ENCODE measurements at places on chromosomes 5 and 9.

- DNase-seq, result no peak
Measured at GRCh38 chr9:117014061-117014460, 327.0 kb downstream of the TRIM32 start.

DNA sequence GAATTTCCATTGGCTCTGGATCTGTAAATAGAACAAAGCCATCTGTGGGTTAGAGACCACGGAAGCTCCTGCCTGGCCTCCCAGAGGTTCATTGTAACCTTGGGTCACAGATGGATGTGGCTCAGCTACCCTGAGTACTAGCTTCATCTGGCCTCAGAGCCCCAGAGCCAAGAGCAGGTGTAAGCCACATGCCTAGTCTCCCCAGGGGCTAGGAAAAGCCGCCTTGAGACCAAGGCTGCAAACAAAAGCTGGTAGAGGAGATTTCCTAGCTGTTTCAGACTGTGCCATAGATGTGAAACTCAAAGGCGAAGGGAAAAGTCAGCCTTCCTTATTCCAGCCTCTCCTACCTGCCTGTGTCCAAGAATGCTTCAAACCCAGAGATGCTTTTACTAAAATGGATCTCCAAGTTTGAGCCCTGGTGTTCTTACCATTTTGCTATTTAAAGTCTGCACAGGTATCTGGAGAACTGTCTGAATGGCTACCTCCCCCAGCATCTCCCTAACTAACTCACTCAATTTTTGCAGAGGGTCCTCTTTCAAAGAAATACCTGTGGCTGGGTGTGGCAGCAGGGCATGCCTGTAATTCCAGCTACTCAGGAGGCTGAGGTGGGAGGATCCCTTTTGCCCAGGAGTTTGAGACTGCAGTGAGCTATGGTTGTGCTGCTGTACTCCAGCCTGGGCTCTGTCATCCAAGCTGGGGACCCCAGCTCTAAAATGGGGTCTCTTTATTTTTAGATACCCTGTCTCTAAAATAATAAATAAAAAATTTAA is 42.3 kb upstream of the MAP1B start:
- peak; percentile 90 for DNase-seq

- DNase-seq, result no peak
Measured at GRCh38 chr9:93173365-93174051, 10.4 kb upstream of the WNK2 start.

- no peak for DNase-seq
Measured at GRCh38 chr9:89036383-89036782, 45.1 kb downstream of the S1PR3 start.

DNA sequence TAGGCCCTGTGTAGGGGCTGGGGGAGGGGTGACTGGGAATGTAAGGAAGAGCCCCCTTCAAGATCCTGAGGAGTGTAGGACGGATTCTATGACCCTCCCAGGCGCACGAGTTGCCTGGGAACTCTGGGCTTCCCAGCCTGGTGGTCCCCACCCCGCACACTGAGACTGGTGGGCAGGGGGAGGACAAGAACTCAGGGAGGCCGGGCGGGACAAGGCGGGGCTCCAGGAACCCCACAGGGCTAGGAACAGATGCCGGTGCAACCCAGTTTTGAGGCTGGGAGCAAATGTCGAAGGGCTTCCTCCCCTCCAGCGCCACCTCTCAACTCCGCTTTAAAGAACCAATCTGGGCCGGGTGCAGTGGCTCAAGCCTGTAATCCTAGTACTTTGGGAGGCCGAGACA is 1.3 kb upstream of the VDAC1 start:
- DNase-seq, result no peak

DNA sequence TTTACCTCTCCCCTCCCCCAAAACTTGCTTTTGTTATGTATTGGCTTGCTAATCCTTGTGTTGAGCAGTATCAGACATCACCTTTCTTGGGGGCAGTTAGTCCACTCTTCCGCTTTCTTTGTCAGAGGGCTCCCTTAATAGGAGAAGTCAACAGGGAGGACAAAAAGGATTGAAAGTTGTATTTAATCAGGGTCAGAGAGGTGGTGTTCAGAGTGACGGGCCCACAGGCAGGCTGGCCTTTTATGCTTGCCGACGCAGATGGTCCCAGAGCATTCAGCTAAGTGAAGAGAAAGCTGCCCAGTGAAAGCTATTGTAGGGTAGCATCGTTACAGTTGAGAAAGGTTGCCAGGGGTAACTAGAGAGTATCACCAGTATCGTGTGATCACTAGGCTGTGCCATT is 131.1 kb downstream of the ZCCHC7 start:
- DNase-seq, result no peak

DNA sequence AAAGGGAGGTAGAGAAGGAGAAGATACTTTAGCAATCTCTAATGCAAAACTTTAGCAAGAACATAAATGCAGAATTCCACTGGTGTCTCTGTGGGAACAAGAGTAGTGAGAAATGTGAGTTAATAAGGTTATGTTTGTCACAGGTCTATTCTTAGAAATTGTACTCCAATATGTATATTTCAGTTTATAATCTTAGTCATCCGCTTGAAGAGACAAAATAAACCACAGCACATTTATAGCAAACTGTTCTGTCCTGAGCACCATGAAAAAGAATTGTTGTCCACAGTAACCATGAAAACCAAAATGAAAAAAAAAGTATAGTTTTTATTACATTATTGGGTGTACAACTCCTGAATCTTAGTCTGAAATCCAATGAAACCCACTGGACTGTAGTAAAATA is 93.6 kb upstream of the TSLP start:
- DNase-seq, result no peak
